NCI-H510A treated with DMSO at 0.1 percent for 48 hours (cell line): ENCODE measurements at places on chromosomes 1 and 21.

GRCh38 chr1:7576946-7577657 lies 194.0 kb upstream of the VAMP3 start:
- no peak for DNase-seq

DNA sequence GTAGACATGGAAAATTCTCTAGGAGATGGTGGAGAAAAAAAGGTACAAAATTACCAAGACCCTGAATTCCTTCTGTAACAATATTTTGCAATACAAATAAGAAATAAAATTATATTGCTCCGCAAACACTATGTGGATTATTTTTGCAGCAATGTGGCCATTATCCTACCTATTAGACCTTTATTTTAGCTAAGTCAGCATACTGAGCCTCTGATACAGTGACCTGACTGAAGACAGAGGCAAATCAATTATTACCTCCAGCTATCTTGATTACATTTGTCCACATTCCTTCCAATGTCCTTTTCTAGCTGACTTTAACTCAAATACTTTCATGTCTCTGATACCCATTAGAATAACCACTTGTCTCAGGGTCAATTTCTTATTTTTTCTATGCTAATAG lies 610.9 kb downstream of the LRRIQ3 start:
- no peak for DNase-seq

GRCh38 chr21:26194811-26195251 lies 24.3 kb upstream of the APP start:
- DNase-seq = no peak

- no peak for DNase-seq
Observed at GRCh38 chr1:210482945-210483617, 154.4 kb downstream of the HHAT start.

DNA sequence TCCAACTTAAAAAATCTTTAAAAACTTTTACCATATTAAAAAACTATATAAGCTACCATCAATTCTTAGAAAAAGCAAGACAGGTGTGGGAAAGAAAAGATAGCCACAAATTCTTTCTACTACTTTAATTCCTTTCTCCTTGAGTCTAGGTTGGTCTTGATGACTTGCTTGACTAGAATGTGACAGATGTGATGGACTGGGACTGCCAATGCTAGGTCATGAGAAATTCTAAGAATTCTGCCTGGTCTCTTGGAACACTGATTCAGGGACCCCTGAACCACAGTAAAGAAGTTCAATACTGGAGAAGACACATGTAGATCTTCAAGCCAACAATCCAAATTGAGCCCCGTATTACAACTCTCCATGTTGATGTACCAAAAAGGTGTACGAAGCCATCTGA lies 326.6 kb upstream of the B3GALT2 start:
- no peak for DNase-seq

DNA sequence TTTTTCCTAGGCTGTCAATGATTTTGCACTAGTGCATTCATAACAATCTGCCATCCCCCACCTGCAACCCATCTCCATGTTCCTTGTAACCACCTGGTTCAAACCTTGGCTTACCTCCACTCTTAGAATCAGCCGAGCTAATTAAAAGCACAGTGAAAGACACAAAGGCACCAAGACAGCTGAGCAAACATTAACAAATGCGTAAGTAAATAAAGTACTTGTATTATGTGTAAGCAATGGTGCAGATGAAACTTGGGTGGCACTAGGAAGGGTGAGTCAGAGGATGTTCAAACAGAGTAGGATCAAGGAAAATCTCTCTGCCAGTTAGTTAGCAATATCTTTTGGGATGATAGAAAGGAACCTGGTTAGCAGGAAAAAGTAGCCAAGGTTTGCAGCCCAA lies 5.1 kb upstream of the FOXJ3 start:
- DNase-seq = peak; percentile 99

DNA sequence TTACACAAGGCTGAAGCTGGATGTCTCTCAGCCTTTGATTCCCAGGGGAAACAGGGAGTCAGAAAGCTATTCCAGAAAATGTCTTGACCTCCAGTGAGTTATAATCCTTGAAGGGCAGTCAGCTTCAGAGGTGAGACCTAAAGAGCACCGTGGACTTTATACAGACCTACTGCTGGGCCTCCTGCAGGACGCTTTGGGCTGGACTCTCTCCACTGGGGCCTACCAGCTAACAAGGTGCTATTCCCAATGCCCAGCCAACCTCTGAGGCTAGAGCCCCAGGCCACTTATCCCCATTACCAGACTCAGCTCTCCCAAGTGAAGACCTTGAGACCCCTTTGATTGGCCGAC lies 6.6 kb downstream of the SETD4 start:
- no peak for DNase-seq

DNA sequence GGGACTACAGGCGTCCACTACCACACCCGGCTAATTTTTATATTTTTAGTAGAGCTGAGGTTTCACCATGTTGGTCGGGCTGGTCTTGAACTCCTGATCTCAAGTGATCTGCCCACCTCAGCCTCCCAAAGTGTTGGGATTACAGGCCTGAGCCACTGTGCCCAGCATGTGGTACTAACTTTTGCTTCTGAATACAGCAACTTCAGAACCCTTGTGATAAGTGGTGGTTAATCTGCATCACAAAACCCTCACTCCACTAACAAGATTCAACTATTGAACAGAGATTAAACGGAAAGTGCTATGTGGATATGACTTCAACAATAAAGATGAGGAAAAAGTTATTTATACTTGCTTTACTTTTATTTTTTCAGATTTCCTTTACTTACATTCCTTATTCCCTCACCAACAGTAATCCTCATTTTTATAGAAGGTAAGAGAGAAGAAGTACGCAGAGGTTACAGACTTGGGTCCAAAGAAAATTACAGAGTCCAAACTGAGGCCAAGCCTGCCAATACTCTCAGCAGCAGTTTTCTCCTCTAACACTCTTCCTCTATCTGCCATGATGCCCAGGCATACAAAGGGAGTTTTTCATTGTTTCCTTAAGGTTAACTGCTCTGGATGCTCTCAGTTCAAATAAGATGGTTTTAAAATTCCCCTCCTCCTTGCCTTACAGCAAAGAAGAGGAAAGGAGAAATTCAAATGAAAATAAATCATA lies 44.3 kb downstream of the SLC16A1 start:
- no peak for DNase-seq

GRCh38 chr1:205497351-205497750 lies 7.1 kb upstream of the CDK18 start:
- DNase-seq = peak; percentile 87
